ENCODE measurements at places on chromosomes 7 and 10.
A peak's percentile ranks its signal among the peaks of the same experiment; 100 is the strongest.

DNA sequence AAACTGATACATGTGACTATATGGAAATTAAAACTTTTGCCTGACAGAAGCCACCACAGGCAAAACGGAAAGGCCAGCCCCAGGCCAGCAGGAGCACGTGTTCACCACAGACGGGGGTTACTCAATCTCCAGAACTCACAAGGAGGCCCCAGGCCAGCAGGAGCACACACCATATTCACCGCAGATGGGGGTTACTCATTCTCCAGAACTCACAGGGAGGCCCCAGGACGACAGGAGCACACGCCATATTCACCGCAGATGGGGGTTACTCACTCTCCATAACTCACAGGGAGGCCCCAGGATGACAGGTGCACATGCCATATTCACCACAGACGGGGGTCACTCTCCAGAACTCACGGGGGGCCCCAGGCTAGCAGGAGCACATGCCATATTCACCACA lies 61.5 kb downstream of the NKX6-2 start:
- DNase-seq = no peak

GRCh38 chr7:123199883-123200282 lies at the start of gene SLC13A1:
TSS of gene SLC13A1 (minus strand) at chr7:123199969. CDS start at chr7:123199946, 23 bp downstream.
- no peak for DNase-seq

DNA sequence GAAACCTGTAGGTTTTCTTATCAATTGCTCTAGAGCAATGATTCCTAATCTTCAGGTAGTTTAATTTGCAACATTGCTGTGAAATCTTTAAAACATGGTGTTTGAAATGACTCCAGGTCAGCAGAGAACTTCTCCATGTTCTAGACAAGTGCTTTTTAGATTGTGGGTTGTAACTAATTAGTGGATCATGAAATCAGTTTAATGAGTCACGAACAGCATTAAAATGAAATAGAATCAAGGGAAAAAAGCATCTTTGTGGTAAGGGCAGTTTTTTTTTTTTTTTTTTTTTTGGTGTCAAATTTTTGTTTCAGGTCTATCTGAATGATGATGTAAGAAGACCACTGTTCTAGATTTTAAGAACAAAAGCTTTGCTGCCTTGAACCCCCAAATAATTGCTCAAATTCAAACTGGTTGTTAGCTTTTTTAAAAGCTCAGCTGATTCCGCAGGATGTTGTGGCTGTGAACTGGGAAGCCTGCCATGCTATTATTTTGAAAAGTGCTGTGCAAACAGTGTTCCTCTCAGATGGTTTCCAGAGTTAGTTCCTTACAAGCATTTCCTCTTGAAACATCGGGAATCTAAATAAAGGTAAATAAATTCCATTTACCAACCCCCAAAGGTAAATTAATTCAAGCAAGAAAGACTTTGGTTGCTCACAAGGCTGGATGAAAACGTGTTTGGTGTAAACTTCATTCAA lies 13.1 kb upstream of the PDK4 start:
- peak; percentile 7 for DNase-seq

GRCh38 chr10:78750418-78750817 lies 318.3 kb upstream of the ZMIZ1 start:
- no peak for DNase-seq

GRCh38 chr10:69751214-69751613 lies 50.5 kb upstream of the COL13A1 start:
- DNase-seq = no peak

DNA sequence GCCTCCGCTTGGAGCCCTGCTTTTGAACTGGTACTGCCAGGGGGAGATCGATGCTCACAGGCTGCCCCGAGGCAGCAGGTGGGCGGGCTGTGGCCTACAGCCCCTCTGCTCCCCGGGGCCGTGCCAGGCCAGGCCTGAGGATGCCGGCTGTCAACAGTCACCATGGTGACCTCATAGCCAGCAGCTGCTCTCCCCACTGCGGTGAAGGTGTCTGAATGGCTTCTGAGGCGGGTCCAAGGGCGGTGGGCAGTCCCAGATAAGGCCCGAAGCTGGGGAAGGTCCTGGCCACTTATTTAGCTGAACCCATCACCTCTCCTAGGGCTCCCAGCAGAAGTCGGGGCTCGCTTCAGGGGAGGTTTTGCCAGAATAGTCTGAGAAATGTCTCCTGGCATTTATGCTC lies 179.3 kb downstream of the ARHGAP12 start:
- DNase-seq = no peak

DNA sequence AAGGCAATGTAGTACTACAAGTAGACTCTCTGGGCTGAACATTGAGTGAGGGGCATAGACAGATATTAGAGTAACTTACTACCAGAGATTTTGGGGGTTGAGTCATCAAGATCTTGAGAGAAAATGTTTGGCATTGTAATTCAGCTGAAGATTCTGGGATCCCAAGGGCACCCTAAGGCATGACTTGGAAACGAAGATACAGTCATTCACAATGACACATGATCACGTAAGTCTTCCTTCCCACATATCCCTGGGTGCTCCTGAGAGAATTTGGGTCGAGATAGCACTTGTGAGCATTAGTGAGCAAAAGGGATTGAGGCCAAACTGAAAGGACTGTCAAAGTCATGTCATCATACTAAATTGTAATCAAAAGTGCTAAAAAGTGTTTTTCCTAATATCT lies 192.5 kb upstream of the PCLO start:
- no peak for DNase-seq

DNA sequence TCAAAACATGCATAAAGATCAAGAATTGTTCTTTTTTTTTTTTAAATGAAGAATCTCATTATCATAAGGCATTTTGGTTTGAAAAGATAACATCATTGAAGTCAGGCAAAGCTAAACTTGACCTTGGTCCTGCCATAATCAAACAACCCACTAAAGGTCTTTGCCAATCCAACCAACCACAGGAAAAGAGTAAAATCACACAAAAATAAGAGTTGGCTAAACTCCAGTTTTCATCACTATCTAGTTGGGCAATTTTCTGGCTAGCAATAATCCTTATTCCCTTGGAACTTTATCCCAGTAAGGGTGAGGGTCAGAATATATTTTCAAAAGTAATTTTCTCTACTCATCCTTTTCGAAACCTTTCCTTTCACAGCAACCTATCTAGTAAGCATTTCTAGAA lies 62.4 kb downstream of the HIBADH start:
- no peak for DNase-seq

GRCh38 chr10:119997429-119997828 lies 104.9 kb downstream of the SEC23IP start:
- no peak for DNase-seq

DNA sequence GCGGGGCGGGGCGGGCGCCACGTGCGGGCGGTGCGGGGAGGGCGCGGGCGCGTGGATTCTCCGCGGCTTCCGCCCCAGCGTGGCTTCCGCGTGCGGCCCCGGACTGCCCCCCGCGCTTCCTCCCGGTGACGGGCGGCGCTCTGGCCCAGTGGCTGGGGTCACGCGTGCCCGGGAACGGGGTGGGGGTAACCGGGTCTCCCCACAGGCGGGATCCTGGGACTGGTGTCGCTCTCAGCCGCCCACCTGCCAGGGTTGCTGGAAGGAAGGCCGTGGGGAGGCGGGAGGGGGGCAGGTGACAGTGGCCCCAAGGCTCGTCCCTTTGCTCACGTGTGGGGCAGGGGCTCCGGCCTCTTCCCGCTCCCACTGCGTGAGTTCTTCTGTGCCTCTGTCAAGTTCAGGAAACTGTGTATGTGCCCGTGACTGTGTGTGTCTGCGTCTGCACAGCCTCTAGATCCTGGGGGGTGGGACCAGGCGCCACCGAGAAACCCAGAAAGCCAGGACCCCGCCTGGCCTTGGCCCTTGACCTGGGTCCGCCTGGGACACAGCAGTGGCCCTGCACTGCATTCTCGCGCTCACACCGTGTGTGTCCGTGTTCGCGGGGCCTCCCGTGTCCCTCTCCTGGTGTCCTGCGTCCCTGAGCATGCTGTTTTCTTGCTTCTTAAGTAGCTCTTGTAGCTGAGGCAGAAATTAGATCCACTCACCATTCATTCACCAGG lies 919 bp downstream of the MAFK start:
- DNase-seq = no peak

DNA sequence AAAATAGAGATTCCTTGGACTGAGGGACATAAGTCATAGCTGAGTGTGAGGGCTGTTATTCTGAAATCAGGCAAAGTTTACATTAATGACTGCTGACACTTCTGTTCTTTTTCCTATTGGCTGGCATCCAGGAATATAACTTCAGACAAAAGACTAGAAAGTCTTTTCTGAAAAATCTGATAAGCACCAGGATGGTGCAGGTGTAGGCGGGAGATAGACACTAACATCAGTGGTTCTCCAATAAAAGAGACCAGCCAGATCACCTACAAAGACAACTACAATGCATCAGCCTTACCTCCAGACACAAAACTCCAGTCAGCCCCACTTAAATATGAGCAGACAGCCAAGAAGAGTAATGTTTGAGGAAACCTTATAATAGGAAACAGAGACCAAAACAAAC lies 168.3 kb upstream of the LRGUK start:
- no peak for DNase-seq

DNA sequence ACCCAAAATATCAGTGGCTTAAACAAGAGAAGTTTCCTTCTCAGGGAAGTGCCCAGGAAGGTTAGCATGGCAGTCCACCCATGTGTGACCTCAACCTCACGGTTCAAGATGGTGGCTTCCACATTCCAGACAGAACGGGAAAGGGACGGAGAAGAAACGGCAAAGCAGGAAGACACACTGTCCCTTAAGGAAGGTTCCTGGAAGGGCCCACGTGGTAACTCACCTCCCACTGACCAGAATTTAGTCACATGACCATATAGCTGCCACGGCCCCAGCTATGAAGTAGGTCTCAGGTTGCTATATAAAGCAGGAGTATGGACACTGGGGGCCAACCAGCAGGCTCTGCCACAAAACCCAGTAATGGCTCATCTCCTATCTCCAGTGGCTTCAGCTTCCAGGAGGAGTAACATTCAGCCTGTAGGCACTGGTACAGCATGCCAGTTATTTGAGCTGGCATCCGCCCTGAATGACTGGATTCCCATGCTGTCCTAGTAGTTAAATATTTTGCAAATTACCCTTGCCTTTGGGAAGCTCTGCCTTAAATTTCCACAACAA lies 278.5 kb upstream of the KLF14 start:
- DNase-seq = no peak

DNA sequence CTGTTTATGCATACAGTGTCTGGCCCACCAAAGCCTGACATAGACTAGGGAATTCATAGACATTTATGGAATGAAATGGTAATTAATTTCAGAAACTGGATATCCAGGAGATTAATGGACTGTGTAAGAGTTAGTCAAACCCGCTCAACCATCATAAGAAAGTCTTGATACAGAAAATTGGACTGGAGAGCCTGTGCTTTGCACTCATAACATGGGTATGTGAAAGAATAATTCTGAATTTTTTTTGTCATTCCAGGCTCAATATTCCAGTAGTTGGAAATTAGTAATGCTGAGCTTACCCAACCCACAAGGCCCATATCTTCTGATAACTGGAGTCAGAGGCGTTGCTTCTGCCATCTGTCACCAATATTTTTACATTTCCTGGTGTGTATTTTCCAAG lies 799.7 kb upstream of the IGFBP3 start:
- no peak for DNase-seq

- DNase-seq = no peak
These were observed 59.3 kb downstream of the CTBP2 start for GRCh38 chr10:125101049-125101448.

DNA sequence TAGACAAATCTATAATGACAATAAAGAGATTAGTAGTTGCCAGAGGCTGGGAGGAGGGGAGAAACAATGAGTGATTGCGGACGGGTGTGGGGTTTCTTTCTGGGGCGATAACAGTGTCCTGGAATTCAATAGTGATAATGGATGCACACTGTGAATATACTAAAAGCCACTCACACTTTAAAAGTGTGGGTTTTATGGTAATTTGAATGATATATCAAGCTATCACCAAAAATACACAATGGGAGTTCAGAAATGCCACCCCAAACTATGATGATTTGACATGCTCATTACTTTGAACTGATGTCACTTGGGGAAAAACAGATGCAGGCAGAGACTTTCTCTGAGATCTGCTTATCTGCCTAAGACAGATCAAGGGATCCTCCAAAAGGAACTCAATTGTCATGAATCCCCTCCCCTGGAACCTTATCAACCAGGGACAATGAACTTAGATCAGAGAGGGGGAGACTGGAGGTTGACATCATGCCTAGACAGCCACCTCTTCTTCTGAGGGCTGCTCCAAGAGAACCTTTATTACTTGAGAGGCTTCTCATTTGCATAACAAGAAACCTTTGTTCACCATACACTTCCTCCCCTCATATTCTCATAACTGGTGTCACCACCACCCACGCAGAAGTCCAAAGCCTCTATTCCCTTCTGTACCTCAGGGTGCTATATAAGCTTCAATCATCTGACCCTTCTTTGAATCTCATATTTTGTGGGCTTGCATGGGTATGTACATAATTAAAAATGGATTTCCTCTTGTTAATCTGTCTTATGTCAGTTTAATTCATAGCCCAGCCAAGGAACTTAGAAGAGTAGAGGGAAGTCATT lies 14.8 kb upstream of the ZC3HAV1 start:
- no peak for DNase-seq

GRCh38 chr7:11707606-11708193 lies 124.3 kb downstream of the THSD7A start:
- DNase-seq = no peak

DNA sequence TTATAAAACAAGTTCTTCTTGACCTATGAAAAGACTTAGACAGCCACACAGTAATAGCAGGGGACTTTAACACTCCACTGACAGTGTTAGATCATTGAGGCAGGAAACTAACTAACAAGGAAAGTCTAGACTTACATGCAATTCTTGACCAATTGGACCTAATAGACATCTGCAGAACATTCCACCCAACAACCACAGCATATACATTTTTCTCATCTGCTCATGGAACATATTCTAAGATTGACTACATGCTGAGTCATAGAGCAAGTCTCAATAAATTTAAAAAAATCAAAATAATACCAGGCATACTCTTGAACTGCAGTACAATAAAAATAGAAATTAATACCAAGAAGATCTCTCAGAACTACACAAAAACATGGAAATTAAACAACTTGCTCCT lies 219.5 kb upstream of the HPS1 start:
- DNase-seq = no peak

GRCh38 chr10:77553966-77554365 lies 83.6 kb downstream of the KCNMA1 start:
- no peak for DNase-seq

Data from hypothalamus (tissue), 51 donors.